ENCODE measurements at places on chromosomes 2 and 18.

- no peak for DNase-seq
These were observed 101.8 kb downstream of the COL6A3 start for GRCh38 chr2:237312021-237312755.

DNA sequence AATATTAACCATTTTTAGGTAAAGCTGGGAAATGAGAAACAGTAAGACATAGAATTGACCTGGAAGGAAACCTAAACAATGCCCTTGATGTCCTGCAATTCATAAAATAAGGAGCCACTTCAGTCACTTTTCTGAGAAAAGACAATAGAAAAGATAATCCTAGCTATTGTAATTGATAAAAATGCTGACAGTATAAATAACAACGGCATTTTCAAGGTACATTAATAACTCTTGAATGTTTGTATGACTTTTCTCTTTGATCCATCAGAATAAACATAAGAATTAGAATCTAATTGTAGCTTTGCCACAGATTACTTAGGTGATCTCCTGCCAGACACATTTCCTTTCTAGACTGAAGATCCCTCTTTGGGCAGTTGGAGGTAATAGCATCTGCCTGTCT is 719.5 kb downstream of the SLC4A3 start:
- DNase-seq = no peak

DNA sequence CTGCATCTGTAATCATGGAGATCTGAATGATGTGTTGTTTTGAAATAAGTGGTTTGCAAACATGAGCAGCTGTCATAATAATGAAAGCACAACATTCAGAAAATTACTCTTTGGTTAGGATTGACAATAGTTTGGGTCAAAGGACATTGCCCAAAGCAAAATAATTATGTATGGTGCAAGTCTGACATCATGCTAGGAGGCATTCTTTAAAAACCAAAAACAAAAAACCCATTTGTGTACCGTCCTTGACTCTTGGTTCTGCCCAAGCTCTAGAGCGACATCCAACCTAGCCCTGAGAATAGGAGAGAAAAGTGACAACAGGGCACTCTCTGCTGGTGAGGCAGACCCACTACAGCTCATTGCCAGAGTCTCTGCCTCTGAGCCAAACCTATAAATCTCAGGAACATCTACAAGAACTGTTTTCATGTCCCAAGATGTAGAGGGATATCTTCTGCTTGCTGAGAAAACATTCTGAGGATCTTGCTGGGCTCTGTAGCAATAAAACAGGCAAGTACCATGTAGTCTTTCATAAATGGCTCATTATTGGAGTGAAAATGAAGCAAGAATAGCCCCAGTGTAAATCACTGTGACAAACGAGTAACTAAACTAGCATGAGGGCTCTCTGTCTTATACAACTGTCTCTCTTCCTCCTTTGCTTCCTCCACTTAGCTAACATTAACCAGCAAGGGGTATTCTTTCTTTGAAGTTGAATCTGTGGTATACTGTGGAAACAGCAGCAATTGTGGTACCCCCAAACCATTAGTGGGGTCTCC is 266.8 kb upstream of the CXCR4 start:
- DNase-seq = no peak

- DNase-seq = no peak
These were observed 106.1 kb downstream of the COLEC12 start for GRCh38 chr18:394262-394986.

DNA sequence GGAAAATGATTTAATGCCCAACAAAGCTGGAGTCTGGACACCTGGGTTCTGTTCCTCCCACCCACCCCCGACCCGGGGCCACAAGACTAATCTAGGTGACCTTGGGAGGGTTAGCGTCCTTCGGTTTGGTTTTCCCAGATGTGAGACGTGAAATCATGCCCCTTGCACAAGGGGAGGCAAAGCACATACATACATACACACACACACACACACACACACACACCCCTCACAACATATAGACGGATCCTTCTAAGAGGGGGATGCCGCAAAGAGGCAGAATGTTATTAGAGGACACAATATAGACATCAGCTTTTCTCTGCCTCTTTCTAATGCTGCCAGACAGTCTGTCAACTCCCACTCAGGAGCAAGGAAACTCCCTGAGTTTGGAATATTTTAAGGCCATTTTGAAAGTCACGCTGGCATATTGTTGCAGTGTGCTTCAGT is 616 bp upstream of the RBMS1 start:
- no peak for DNase-seq

DNA sequence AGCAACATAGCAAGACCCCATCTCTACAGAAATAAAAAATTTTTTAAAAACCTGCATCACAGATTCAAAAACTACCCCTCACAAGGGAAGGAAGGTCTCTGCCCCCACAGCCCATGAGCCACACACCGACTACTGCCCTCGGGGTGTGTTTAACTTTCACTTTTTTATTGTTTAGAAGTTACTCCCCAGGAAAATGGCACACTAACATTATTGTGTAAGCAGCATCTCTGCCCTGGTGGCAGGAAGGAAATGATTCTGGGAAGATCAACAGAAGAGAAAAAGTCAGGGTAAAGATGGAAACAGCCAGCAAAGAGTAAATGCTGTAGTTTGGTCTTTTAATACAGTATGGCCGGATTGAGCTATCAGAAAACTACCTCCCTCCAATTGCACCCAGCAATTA is 21.9 kb downstream of the TRABD2A start:
- no peak for DNase-seq

All from stimulated activated CD4-positive, alpha-beta T cell treated with anti-CD3 and anti-CD28 coated beads, Interleukin-1b, Interleukin-23, amount 100 ng/mL, for 1 hour (primary cell).